Activated T-helper 2 cell treated with anti-CD3 and anti-CD28 coated beads, Interferon-gamma antibody, Interleukin-2, Interleukin-4, amounts not matched to agents 10 μg/mL and 5 μg/mL and 100 μg/mL, durations not matched to agents 14 hours and 24 hours and 36 hours (primary cell): ENCODE measurements at places on chromosomes 7 and 10.

DNA sequence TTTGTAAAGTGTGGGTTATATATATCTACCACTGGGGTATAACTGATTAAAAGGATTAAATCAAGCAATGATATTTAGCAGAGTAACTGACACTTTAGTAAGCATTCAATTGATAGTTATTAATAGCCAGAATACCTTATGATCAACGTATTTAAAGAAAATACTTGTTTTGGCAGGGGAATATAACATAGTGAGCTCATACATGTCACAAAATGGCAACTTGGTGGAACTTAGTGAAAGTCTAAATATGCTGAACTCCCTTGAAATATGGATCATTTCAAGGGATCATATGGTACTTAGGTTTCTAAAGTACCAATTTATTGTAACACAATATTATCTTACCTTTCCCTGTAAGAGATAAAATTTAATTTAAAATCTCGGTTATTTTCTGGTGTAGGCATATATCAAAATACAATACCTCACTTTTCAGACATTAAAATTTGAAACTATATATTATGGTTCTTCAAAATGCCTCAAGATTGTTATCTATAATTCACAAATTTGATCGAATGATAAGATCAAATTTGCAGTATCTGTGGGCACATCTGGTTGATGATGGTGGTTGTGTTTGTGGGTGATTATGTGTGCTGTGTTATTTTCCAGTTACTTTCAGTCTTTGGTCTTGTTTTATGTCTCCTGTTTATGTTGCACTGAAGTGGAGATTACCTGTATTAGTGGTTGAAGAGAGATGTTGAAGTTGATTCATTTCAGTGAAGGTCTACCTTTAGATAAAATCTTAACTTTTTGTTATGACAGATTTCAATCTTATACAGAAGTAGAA, 5.2 kb downstream of the ARL4A start:
- DNase-seq = no peak
- peaks cover 17% of the 10 kb centered on the region for H3K36me3 ChIP-seq
- peaks cover 36% of the 10 kb centered on the region for H3K4me1 ChIP-seq
- H3K27ac ChIP-seq = no peak overlapping the region
- no peak overlapping the region for H3K4me3 ChIP-seq
- no peaks in the 10 kb centered on the region for H3K27me3 ChIP-seq

GRCh38 chr7:75888464-75889222, 9.8 kb downstream of the RHBDD2 start:
- no peak for DNase-seq
- H3K36me3 ChIP-seq = peaks cover 48% of the 10 kb centered on the region
- no peak overlapping the region for H3K4me3 ChIP-seq
- H3K27me3 ChIP-seq = no peaks in the 10 kb centered on the region

DNA sequence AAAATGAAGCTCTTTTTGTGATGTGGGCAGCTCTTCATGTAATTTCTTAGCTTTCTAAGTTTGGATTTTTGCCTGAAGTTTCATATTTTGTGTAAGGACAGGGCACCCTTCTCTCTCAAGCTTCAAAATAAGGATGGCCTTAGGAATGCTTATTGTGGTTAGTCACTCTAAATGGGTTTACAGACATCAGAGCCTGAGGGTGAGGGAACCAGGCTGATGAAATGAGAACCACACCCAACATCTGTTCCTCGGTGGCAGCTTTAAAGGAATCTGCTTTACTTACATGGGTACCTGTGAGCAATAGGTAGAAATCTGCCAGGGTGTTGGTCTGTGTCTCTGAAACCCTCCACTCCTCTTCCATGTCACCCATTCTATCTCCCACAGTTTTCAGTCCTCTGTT, 174.3 kb downstream of the EMX2 start:
- peaks cover 14% of the 10 kb centered on the region for H3K27me3 ChIP-seq
- DNase-seq = no peak
- no peak overlapping the region for H3K4me3 ChIP-seq
- H3K27ac ChIP-seq = no peak overlapping the region

DNA sequence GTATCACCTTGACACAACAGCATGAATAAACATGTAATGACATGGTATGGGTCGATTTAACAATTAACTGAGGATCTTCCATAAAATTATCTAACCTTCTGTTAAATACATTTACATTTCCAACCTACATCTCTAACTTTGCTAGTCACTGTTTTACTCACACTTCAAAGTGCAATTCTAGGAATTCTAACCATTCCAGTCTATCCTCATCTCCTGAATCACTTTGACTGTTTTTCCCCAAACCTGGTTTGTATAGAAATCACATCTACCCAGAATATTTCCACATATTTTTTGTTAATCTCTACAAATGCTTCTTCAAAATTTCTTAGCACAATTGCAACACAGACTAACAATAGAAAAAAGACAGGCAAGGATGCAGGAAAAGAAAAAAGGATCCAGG, 6.2 kb downstream of the ABI1 start:
- DNase-seq = no peak
- no peak overlapping the region for H3K4me3 ChIP-seq
- no peak overlapping the region for H3K27ac ChIP-seq

- no peaks in the 10 kb centered on the region for H3K27me3 ChIP-seq
- no peaks in the 10 kb centered on the region for H3K4me1 ChIP-seq
- H3K27ac ChIP-seq = no peak overlapping the region
- H3K4me3 ChIP-seq = no peak overlapping the region
- no peaks in the 10 kb centered on the region for H3K36me3 ChIP-seq
- DNase-seq = no peak
These were observed 50.6 kb downstream of the MGMT start for GRCh38 chr10:129517680-129518057.

- H3K4me3 ChIP-seq = no peak overlapping the region
- H3K27ac ChIP-seq = no peak overlapping the region
- peaks cover 15% of the 10 kb centered on the region for H3K27me3 ChIP-seq
- DNase-seq = no peak
- no peaks in the 10 kb centered on the region for H3K36me3 ChIP-seq
These were observed 131.1 kb downstream of the ADARB2 start for GRCh38 chr10:1605999-1606940.
